ENCODE measurements at places on chromosomes 11 and 22.

DNA sequence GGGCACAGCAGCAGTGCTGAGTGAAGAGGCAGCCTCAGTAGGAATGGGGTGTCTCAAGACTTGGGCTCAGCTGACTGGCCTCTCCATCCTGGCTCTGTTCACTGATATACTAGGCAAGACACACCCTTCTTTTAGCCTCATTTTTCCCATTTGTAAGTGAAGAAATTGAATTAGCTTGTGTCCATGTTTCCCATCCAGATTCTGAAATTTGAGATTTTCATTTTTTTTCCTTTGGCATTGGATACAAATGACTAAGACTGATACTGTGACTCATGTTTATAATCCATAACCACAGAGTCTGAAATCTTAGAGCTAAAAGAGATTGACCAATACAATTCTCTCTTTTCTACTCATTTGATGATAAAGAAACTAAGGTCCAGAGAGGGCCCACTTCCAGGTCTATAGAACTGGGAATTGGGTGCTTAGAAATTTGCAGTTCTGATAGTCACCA is 110.9 kb downstream of the KCNC1 start:
- DNase-seq, result no peak

- peak; percentile 39 for DNase-seq
These were observed 505 bp downstream of the NUDT22 start for GRCh38 chr11:64226507-64227051.

DNA sequence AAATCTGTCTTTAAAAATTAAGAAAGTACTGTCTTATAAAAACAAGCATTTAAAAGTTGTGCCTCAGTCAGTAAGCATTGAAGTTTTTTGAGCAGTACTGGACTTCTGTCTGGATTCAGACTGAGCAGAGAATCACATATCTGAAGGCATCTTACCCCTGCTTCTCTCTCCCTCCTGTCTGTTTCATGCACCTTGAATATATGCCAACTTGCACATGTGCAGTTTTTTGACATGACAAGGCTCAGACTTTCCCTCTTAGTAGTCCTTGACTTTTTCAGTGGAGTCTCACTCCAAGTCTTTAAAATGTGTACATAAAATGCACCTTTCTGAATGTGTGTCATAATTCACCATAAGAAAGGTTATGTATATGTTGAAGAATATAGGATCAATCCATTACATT is 19.8 kb downstream of the SPECC1L start:
- DNase-seq, result no peak

GRCh38 chr22:17384612-17385330 is 15.5 kb downstream of the CECR2 start:
- DNase-seq, result no peak

GRCh38 chr11:126841999-126842398 is 158.6 kb downstream of the KIRREL3 start:
- DNase-seq, result no peak

- no peak for DNase-seq
These were observed 54.1 kb upstream of the UBASH3B start for GRCh38 chr11:122601141-122602125.

DNA sequence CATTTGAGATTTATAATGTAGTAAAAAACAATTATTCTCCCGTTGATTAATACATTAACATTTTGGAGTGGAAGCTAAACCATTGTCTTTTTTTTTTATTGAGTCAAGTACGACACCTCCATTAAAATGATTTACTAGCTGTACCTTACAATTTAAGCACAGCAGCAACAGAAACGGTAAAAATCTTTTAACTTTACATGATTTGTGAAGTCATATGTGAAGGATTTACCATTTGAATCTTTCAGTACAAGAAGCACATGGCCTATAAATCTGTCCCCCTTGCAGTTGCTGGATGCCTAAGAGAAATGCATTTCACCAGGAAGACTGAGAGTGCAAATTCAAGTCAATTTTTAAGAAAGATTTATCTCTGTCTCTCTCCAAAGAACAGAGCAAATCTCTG is 324.6 kb downstream of the CADM1 start:
- no peak for DNase-seq

GRCh38 chr11:10379022-10379421 is 74.1 kb downstream of the ADM start:
- DNase-seq, result no peak

- DNase-seq, result no peak
These were observed 8.5 kb downstream of the SIK3 start for GRCh38 chr11:117089685-117090084.

Data from stimulated activated CD8-positive, alpha-beta memory T cell treated with anti-CD3 and anti-CD28 coated beads, Interleukin-15, amount 100 ng/mL, for 4 hours (primary cell).